ENCODE measurements at places on chromosomes 12 and 14.

DNA sequence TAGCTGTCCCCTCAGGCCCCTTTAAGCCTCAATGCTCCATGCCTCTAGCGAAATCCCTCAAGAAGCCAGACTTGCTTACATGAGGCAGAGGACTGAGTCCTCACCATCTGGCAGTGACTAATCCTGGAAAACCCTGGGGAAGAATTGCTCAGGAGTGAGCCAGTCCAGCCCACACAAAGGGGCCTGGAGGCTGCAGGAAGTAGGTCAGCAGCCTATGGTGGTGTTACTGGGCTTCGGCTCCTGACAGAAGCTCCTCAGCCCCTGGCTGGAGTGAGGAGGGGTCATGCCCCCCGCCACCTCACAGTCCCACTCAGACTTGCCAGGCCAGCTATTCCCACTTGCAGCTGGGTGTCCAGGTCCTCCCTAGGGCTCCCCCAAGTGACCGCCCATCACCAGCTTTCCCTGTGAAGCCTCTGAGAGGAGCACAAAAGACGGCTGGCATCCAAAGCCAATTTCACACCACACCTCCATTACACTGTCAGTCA lies 250.5 kb downstream of the DPF3 start:
- DNase-seq, result no peak

DNA sequence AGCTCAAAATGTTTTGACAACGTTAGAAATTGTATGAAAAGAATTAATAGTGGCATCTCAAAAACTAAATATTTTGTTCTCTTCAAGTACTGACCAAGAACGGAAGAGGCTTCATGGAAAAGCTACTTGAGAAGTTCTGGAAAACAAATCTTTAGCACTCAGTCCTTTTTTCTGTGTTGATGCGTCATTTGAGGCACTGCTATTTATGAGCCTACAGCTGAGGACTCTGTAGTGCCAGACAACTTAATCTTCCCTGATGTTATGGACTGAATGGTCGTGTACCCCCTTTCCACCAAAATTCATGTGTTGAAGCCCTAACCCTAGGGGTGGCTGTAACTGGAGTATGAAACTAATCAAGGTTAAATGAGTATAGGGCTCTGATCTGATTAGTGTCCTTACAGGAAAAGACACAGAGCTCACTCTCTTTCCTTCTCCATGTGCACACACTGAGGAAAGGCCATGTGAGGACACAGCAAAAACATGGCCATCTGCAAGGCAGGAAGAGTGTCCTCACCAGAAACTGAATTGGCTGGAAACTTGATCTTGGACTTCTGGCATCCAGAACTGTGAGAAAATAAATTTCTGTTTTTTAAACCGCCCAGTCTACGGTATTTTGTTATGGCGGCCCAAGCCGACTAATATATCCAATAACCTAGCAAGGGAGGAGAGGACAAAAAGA lies 337.0 kb upstream of the CLEC14A start:
- no peak for DNase-seq

DNA sequence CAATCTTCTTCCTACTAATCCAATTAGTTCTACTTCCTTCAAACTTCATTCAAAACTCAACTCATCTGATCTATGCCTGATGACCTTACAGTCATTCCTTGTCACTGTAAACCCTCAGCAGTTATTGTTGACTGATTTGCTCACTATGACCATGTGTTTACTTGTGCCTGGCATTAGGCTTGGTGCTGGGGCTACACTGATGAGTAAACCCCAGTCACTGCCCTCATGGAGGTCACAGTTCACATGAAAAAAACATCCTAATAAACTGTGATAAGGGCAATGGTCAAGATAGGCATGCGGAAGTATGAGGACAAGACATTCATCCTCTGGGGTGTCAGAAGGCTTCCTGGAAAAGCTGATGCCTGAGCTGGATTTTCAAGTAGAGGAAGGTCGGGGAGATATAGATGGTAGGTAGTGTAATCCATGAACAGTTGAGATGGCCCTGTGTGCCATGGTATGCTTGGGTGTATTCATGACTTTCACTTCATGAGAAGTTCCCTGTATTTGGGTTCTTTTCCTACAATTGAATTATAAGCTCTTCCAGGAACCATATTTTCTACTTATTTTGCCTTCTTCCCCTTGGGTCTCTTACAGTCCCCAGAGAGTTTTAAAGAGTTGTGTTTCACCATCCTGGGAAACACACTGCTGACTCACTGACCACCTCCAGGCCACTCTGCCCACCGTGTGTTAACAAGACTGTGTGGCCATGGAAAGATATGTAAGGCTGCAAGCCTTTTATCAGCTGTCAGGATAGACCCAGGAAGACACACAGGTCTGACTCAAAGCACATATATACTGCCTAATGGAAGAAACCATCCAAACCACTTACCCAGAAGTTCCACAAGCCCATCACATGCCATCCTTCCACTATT lies 38.7 kb upstream of the DUSP6 start:
- DNase-seq, result no peak

DNA sequence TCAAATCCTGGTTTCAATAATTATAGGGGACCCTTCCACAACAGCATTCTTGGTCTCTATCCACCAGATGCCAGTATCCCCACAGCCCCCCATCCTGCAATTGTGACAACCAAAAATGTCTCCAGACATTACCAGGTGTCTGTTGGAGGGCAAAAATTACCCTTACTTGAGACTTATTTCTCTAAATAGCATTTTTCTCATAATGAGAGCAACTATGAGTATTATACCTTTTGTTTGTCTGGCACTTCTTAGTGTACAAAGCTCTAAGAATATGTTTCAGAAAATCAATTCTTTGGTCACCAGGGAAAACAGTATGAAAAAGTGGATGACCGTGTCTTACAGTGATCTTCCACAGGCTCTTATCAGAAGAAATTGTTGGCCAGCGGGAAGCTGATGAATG lies 27.5 kb upstream of the RMST start:
- no peak for DNase-seq

DNA sequence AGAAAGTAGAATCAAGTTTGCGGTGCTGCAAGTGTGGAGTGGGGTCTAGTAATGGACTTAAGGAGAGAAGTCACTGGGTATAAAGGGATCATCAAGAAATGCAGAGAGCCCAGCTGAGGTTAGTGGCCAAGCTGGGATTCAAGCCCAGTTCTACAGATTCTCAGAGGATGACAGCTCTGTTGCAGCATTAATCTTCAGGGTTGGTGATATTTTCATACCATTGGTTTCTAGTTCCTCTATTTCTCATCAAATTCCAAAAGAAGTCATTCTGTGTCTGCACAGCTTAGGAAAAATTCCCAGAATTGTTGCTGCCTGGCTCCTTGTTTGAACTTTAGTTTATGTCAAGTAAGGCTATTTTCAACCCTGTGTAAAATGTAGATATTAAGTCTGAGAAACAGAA lies 169.5 kb upstream of the NTF3 start:
- no peak for DNase-seq

DNA sequence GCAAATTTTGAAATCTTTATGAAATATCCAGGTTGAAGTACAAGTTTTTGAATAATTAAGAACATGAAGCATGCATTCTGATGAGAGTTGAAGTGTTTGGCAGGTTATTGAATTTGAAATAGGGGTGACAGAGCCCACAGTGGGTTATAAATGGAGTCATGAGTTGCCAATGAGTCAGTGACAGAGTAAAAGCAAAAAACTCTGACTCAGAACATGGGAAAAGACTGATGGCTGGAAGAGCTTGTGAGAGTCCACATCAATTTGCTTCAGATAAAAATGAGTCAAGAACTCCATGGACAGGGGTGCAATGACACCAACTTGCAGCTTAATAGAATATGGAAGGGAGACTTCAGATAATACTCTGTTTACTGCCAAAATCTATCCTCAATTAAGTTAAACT lies 105.3 kb downstream of the SLC6A15 start:
- DNase-seq, result no peak

DNA sequence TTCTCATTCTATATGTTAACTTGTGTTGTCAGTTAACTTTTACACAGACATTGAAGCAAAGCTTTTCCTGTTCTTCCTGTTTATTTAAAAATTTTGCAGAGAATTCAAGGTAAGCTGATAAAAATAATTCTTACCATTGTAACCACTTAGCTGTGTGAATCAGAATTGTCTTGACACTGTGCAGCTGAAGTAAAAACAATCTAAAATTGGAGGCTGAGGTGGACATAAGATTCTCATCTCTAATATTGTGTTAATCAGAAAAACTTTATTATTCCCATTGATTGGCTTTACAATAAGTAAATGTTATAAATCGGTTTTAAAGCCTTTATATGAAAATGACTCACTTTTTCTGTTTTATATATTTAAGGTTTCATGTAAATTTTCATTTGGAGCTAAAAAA lies 240.3 kb upstream of the PLEKHG7 start:
- DNase-seq, result no peak

- DNase-seq, result peak; percentile 21
Observed at GRCh38 chr12:9797722-9798619, 29.3 kb upstream of the KLRF1 start.

GRCh38 chr14:93717668-93718320 lies 70.5 kb downstream of the PRIMA1 start:
- no peak for DNase-seq

DNA sequence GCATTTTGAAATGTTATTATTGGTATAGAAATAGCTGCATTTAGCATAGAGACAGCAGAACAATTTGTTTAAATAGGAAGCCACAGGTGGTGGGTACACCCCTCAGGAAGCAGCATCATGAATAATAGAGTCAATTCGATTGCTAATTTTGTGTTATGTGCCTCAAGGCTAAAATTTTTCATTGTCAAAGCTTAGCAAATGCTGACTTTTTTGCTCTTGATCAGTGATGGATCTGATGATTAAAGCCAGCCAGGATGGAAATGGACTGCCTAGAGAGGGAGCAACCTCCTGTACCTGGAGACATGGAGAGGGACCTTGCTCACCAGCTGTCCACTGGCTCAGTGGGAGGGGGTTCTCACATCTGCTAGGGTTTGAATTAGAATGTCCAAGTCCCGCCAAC lies 4.5 kb upstream of the KRT8 start:
- DNase-seq, result no peak

- DNase-seq, result no peak
Observed at GRCh38 chr14:69699748-69700303, 67.1 kb upstream of the SRSF5 start.

- DNase-seq, result no peak
Observed at GRCh38 chr12:50252977-50253602, 30.2 kb downstream of the LIMA1 start.

GRCh38 chr12:101563212-101563611 lies 31.6 kb upstream of the MYBPC1 start:
- DNase-seq, result no peak

GRCh38 chr12:69623970-69624369 lies 13.3 kb upstream of the LRRC10 start:
- DNase-seq, result no peak

DNA sequence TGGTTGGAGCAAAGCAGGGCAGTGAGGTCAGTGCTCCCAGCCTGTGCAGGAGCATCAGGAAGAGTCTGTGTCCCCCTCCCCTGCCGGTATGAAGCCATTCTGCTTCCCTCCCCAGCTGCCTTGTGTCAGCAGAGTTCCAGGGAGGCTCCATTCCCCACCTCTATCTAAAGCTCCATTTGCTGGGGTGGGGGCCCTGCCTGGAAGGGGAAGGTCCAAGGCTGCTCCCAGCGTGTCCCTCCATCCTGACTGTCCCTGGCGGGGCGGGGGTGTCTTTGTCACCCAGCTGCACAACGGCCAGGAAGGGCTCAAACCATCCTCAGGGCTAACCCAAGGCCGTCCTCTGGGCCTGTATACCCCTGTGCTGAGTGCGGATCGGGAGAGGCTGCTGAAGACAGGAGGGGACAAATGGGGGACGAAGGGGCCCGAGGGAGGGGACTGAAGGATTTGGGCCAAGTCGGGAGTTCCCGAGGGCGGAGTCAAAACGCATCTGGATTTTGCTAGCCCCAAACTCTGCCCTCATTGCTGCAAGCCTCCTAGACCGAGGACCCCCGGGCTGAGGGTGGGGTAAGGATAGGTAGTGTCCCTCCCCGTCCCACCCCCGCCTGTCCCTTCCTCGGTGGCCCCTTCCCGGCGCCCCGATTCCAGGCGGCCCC lies 748 bp upstream of the ACVRL1 start:
- DNase-seq, result no peak

- DNase-seq, result no peak
Observed at GRCh38 chr14:71438684-71439083, 493.5 kb upstream of the RGS6 start.

- DNase-seq, result no peak
Observed at GRCh38 chr12:96786791-96787190, 120.3 kb upstream of the NEDD1 start.

DNA sequence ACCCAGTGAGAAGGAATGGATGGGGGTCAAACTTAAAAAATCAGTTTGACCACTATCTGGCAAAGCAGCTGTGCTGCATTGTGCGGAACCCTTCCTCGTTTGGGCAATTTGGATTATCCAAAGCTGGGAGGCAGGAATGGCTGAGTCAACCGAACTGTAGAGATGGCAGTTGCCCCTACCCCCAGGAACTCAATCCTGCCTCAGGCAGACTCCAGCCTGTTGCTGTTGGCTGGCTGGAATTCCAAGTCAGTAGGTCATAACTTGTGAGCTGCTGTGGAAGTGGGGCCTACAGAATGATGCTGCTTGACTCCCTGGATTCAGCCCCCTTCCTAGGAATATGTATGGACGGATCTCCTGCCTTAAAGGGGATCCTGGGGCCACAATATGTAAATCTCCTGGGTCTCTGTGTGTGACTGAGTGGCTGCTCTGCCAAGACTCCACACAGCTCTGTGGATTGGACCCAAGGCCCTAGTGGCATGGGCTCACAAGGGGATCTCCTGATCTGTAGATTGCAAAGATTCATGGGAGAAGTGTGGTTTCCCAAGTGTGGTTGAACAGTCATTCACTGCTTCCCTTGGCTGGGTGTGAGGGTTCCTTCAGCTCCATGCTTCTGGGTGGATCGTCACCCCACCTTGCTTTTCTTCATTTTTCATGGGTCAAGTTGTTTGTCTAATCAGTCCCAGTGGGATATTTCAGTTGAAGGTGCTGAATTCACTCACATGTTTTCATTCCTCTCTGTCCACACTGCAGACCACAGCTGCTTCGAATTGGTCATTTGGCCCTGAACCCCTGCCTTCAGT lies 19.2 kb downstream of the LUM start:
- DNase-seq, result no peak

- DNase-seq, result no peak
Observed at GRCh38 chr12:80848858-80849257, 88.9 kb downstream of the LIN7A start.

- DNase-seq, result no peak
Observed at GRCh38 chr12:70628701-70629480, 8.3 kb downstream of the PTPRB start.

DNA sequence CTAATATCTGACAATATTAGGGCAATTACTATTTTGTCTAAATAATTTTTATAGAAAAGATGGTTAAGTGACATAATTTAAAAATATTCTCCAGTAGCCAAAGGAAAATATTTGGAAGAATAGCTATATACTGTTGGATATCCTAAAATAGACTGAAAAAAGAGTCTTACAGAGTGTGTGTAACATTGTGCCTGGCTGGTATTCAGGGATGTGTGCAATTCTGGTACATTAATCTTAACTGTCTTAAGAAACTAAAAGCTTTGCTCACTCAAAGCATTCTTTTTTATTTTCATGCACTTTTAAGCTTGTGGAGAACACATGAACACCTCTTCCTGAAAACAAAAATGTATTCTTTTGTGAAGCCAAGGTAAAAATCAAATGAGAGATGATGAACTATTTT lies 10.1 kb upstream of the NR2C1 start:
- DNase-seq, result no peak
